ENCODE measurements at places on chromosomes 5 and 9.
A peak's percentile ranks its signal among the peaks of the same experiment; 100 is the strongest.

DNA sequence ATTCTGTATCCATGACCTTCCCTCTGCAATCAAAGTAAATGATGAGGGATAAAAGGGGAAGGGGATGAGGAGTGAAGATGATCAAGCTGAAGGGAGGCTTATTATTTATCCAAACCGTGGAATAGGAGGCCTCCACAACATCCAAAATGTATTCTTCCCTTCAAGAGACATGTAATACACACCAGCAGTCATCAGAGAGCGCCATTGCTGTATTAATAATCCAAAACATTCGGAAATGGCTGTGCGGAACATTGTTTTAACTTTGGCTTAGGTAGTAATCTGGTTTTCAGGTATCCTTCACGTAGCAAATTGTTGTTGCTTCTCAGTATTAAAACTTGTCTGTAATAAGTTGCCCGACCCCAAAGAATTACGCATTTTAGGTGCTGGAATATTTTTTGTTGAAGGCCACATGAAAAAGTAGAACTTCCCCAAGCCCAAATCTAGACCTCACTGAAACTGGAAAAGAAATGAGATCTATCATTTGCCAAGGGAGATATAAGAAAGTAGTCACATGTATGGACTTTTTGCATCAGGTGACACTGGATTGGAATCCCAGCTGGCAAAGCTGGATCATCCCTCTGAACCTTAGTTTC is 2.6 kb upstream of the BOD1 start:
- DNase-seq: peak; percentile 61

GRCh38 chr9:118577121-118577520 is 792.1 kb downstream of the BRINP1 start:
- no peak for DNase-seq

GRCh38 chr9:121013911-121014310 is 36.2 kb downstream of the C5 start:
- DNase-seq: no peak

- no peak for DNase-seq
Measured at GRCh38 chr9:123687246-123687751, 242.6 kb downstream of the DENND1A start.

GRCh38 chr5:57358796-57359592 is 123.6 kb downstream of the ACTBL2 start:
- DNase-seq: no peak

- no peak for DNase-seq
Measured at GRCh38 chr9:12224449-12224848, 468.7 kb upstream of the TYRP1 start.

GRCh38 chr9:127539982-127540663 is 72.0 kb upstream of the STXBP1 start:
- no peak for DNase-seq

DNA sequence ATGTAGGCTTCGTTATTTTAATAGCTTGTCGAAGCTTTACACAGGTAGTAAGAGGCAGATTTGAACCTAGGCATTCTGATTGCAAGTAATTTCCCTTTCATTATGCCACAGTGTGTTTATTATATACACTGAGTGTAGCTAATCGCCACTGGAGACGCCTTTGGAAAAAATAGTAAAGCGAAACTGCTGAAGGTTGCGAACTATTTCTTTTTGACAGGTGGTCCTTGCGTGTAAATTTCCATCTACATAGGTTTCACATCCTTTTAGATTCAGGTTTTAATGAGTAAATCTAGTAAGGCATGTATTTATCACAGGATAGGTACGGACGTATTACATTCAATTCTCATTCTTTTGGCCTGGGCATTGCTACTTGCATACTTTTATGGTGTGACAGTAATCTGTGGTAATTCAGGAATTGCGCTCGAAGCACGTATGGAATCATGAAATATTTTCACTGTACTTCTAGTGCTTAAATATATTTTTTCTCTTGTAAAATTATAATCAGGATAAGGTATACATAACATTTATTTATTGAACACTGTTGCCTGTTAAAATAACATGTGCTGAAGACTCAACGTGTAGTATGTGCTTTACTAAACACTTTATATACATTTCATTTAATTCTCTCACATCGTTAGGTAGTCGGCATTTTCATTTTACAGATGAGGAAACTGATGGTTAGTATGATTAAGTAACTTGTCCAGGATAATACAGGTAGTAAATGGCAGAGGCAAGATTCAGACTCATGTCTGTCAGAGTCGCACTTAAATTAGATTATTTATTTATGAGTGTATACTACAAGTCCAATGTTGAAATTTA is 1.8 kb downstream of the MARCHF6 start:
- peak; percentile 41 for DNase-seq

DNA sequence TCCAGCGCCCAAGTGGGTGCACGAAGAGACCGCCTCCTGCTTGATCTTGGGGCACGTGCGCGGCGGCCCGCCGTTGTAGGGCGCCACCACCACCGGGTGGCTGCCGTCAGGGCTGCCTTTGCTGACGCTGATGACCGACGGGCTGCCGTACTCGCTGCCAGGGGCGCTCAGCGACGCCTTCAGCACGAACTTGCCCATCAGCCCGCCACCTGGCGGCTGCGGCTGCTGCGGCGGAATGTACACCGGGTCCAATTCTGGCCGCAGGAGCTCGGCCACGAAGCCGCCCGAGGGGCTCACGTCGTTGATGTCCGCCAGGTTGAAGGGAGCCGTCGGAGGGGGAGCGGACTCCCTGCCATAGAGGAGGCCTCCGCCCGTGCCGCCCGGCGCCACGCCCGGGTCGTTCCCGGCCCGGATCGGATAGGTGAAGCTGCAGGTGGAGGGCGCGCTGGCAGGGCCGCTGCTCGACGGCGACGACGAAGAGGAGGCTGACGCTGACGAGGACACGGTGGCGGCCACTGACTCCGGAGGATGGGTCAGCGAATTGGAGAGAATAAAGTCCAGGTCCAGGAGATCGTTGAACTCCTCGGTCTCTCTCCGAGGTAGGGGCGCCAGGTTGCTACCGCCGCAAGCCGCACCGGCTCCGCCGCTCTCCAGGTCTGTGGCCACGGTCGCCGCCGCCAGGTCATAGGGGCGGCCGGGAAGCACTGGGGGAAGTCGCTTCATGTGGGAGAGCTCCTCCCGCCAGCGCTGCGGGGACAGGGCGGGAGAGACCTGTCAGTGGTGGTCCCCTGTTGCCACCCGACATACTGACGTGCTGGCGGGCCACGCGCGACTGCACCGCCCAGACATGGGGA is 1.8 kb downstream of the KLF4 start:
- peak; percentile 69 for DNase-seq

GRCh38 chr9:106284296-106284695 is 578.7 kb upstream of the ZNF462 start:
- no peak for DNase-seq

DNA sequence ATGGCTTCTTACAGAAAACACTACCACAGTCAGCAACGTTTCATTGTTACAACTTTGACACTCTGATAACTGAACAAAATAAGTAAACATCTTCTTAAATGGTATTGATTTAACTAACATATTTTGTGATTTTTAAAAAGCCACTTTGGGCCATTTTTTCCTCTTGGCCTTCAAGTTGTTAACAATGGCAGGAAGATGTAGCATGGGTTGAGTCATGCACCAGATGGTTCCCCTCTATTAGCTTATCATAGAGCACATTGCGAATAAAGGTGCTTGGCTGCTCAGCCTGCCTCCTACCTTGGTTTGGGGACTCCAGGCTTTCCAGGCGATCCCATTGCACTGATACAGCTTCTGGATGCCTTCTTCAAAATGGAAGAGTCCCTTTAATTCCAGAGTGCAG is 24.1 kb upstream of the CER1 start:
- DNase-seq: no peak

DNA sequence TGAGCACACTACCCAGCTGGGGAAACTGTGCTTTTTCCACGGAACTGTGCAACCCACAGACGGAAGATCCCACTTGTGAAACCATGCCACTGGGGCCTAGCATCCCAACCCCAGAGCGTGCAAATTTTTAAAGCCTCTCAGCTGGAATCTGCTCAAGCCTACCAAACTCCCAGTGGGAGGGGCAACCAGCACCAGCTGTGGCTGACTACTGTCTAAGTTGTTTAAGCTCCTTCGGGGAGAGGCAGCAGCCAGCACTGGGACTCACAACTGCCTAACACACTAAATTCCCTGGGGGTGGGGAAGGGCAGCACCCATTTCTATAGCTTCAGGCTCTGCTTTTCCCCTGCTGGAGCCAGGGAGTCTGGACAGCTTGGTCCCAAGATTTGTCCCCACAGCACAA is 287.6 kb upstream of the MSX2 start:
- DNase-seq: no peak

DNA sequence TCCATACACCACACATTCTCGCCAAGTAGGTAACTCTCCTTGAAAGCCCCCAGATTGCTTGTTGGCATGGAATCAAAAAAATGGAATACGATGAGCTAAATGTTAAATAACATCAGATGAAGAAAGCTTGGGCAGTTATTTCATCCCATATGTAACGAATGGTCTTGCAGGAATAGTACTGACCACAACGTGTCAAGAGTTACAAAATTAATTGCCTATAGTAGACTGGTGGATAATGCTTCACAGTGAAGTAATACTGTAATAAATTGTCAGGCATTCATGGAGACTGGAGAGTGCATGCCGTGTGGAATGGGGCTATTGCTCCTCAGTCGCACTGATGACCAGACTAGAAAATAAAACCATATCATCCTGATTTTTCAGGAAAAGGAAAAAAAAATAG is 1628.7 kb downstream of the MAT2B start:
- no peak for DNase-seq

- DNase-seq: no peak
Measured at GRCh38 chr9:134880484-134881312, at the start of gene FCN2. FCN2 (plus strand) TSS chr9:134880810; CDS start chr9:134880822, 12 bp downstream.

GRCh38 chr5:173281910-173282309 is 46.3 kb downstream of the STC2 start:
- DNase-seq: no peak

DNA sequence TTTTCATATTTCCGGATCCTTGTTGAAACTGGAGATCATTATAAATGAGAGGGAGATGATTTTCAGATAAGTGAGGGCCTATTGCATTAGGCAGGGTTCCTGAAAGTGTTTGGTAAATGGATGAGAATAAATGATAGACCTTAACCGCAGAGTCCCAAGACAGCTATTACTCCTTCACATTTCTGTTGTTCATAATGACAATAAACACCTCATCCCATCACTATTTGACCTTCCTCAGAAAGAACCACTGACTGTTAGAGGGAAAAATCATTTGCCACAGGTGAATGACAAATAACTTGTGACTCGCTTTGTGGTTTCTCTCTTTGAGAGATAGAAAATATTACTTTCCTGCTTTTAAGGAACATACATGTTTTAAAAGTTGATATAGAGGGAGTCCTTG is 47.3 kb upstream of the TRMT10B start:
- no peak for DNase-seq

DNA sequence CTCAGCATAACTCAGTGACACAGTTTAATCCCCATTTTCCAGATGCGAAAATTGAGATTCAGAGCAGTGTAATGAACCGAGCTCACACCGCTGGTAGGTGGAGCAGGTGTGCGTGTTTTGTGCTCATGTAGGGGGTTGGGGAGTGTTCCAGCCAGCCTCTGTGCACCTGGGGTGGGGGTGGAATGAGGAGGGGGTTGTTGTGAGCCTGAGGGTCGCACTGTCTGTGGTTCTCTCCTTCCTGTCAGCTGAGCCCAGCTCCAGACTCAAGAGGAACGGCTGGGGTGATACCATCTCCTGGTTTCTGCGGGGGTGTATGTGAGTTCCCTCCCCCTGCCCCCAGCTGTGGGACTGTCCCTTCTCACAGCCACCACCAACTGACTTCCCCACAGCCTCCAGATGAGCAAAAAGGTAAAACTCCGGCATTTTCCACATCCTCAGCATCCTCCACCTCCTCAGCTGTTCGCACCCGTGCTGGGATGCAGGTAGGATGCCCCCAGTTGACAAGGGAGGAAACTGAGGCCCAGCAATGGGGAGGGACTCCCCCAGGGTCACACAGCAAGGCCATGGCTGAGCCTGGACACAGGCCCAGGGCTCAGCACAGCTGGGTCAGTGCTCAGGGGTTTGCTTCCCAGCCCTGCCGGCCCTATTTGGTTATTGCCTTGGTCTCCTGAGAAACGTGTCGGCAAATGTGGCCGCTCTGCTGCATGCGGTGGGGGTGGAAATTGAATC is 2.1 kb downstream of the SH2D3C start:
- no peak for DNase-seq

DNA sequence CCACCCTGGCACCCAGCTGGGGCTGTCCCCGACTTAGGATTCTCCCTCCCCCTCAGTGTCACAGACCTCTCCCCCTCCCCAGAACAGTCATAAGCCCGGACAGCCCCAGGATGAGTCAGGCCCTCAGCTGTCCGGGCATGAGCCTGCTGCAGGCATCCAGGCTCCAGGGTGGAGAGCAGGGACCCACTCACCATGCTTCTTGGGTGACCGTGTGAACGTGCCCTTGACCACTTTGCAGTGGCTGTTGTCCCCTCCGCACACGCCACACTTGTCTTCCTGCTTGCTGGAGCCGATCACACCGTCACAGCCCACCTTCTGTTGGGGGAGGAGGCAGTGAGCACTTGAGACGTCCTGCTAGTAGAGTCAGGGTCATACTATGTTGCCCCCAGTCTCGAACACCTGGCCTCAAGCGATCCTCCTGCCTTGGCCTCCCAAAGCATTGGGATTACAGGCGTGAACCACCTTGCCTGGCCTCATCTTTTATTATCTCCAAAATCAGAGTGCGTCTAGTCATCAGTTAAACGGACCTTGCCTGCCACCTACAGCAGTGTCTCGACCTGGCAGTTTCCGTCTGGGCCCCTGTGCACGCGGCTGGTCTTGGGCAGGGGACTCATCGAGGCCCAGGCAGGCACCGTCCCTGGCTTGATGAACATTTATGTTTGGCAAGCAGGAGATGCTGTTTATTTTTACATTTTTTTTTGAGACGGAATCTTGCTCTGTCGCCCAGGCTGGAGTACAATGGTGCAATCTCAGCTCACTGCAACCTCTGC is 72.6 kb downstream of the ZNF354C start:
- DNase-seq: no peak

- DNase-seq: no peak
Measured at GRCh38 chr9:124784509-124784908, 7.6 kb downstream of the OLFML2A start.

DNA sequence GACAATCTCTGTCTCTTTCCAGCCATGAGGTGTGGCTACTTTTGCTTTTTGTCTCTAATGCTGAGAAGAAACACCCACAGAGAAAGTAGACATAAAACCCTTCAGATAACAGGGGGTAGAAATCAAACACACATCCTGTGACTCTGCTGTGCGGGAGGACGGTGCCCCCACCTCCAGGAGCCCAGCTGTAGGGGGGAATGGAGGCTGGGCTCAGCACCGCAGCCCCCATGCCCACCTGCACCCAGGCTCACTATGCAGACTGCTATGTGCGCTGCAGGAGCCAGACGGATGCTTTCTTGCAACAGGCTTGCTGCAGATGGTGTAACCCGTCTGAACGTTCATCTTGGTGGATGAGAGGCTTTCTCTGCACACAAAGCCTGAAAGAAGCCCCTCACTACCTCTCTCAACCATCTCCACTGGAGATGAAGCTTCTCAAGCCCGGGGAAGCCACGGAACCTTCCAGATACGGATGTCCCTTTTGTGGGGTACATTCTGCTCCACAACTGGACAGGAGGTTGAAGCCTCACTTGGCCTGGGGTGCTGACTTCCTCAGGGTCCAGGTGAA is 207.2 kb downstream of the GADD45G start:
- no peak for DNase-seq
